GM23338 (cell line): ENCODE measurements at places on chromosomes 6 and 20. TPM values are rescaled to one million over a fixed set of nuclear protein-coding genes. Genes with fewer than 3 reads are reported as not detected.
A peak's percentile ranks its signal among the peaks of the same experiment; 100 is the strongest.

Gene SLC17A1
- total RNA-seq, result not detected in 2 replicates

Gene SGK2
- 0.08 and 0.42 TPM in 2 replicates for total RNA-seq

Gene ADIG
- not detected in 2 replicates for total RNA-seq

Gene RAET1G
- not detected in 2 replicates for total RNA-seq

Gene MYL9
- 23.5 and 29.7 TPM in 2 replicates for total RNA-seq

Gene DDX39B
- 849 and 866 TPM in 2 replicates for total RNA-seq

DNA sequence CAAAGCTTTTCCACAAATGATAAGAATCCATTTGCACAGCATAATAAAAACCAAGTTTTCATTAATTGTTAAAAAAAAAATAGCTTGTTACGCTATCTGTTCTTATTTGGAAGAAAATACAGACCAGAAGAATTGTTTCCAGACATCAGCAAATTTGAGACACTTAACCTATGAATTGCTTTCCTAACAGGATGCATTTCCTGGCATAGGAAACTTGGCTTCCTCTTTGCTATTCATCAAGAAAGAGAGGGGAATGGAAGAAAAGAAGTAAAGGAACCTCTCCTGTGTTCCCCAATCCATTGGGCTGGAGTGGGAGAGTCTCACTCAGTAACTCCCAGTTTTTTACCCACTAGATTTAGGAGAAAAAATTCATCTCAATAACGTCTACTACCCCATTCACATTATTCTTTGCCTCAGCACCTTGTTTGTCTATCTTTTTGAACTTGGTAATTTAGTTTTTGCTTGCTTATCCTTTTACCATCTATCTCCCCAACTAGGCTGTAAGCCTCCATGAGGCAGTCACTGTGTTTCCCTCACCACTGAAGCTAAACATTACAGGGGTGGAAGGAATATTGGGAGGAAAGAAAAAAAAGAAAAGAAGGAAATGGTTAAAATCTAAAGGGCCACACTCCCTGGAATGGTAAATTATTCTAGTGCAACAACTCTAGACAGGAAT, 150.3 kb downstream of the COL21A1 start:
- no peak for DNase-seq
- H3K36me3 ChIP-seq, result no peaks in the 10 kb centered on the region

DNA sequence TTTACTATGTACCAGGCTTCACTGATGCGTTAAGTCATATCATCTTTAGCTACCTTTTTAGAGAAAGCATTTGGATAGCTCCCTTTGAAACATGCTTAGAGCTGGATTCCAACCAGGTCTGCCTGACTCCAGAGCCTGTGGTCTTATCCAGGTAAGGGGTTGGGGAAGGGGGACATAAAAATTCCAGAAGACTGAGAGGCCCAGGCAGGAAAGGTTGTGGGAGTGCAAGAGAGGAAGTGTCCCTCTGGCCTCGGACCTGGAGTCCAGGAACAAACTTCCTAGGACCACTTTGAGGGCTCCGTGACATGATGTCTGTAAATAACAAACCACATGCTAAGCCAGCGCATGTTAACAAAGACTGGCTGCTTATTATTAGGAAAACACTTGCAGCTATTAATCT, 163.0 kb upstream of the KCNG1 start:
- no peak overlapping the region for H3K27ac ChIP-seq
- H3K36me3 ChIP-seq, result no peaks in the 10 kb centered on the region
- DNase-seq, result no peak

GRCh38 chr20:16942051-16942450, 193.9 kb downstream of the OTOR start:
- H3K27me3 ChIP-seq, result no peaks in the 10 kb centered on the region
- H3K27ac ChIP-seq, result no peak overlapping the region
- H3K4me3 ChIP-seq, result no peak overlapping the region

DNA sequence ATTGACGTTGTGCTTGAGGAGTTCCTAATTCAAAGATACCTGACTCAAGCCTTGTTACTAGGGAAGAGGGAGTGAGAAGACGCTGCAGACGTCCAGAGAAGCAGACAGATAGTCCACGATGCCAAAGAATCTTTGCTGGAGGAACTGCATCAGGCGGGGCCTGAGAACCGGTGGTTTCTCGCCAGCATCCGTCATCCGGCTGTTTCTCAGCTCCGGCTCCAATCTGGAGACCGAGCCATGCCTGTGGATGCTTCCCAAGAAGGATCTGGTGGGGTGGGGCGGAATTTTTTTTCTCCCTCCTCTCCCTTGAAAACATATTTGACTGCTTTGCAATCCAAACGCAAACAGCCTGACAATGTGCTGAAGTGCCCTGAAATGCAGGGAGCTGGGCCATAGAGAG, 125.8 kb upstream of the SRSF6 start:
- no peaks in the 10 kb centered on the region for H3K27me3 ChIP-seq
- H3K4me3 ChIP-seq, result no peak overlapping the region
- H3K4me1 ChIP-seq, result no peaks in the 10 kb centered on the region

- no peak for DNase-seq
- 0 out of 2 replicates have a peak, but pooled peaks cover 5% of the 10 kb centered on the region for H3K4me1 ChIP-seq
- no peaks in the 10 kb centered on the region for H3K27me3 ChIP-seq
- no peaks in the 10 kb centered on the region for H3K36me3 ChIP-seq
- no peak overlapping the region for H3K4me3 ChIP-seq
Observed at GRCh38 chr20:33503564-33503963, 13.7 kb downstream of the CBFA2T2 start.

GRCh38 chr6:97198046-97198565, 84.9 kb downstream of the MMS22L start:
- H3K4me3 ChIP-seq, result no peak overlapping the region
- H3K4me1 ChIP-seq, result no peaks in the 10 kb centered on the region
- DNase-seq, result no peak
- no peaks in the 10 kb centered on the region for H3K36me3 ChIP-seq
- H3K27ac ChIP-seq, result no peak overlapping the region

GRCh38 chr6:110180228-110181008, at the start of gene CDC40:
Gene CDC40 (plus strand): TSS chr6:110180427. CDS start chr6:110180445, 18 bp downstream.
- no peak for DNase-seq
- peaks cover 12% of the 10 kb centered on the region; the same call in 1 of the 2 replicates for H3K4me1 ChIP-seq
- no peaks in the 10 kb centered on the region for H3K36me3 ChIP-seq
- H3K27me3 ChIP-seq, result no peaks in the 10 kb centered on the region

DNA sequence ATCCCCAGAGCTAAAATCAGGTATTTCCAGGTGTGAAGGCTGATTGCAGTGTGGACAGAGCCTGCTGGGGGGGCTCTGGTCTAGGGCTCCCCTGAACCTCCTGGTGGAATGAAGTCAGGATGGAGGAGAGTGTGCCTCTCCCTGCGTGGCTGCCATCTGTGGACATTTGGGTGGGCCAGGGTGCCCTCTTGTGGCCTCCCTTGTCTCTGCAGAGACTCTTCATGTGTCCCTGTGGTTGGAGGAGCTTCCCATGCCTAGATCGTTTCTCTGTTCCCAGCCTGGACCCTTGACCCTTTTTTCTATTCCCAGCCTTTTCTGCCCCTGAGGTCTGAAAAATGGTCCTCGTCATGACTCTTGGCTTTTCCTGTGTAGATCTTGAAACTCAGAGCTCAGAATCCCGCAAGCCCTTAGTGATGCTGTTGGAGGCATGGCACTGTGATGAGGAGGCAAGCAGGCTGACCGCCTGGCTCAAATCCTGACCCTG, 9.9 kb upstream of the PSMF1 start:
- DNase-seq, result peak; percentile 82
- no peaks in the 10 kb centered on the region for H3K4me1 ChIP-seq
- H3K27me3 ChIP-seq, result no peaks in the 10 kb centered on the region
- H3K36me3 ChIP-seq, result no peaks in the 10 kb centered on the region

GRCh38 chr6:20699402-20699801, 165.1 kb downstream of the CDKAL1 start:
- DNase-seq, result no peak
- H3K27me3 ChIP-seq, result no peaks in the 10 kb centered on the region
- H3K36me3 ChIP-seq, result no peaks in the 10 kb centered on the region
- H3K4me1 ChIP-seq, result peaks cover 31% of the 10 kb centered on the region

- peak; percentile 28 for DNase-seq
- no peak overlapping the region for H3K4me3 ChIP-seq
- H3K27me3 ChIP-seq, result no peaks in the 10 kb centered on the region
- no peak overlapping the region for H3K27ac ChIP-seq
- peaks cover 33% of the 10 kb centered on the region for H3K4me1 ChIP-seq
Observed at GRCh38 chr6:168834042-168834587, 393.1 kb downstream of the SMOC2 start.

DNA sequence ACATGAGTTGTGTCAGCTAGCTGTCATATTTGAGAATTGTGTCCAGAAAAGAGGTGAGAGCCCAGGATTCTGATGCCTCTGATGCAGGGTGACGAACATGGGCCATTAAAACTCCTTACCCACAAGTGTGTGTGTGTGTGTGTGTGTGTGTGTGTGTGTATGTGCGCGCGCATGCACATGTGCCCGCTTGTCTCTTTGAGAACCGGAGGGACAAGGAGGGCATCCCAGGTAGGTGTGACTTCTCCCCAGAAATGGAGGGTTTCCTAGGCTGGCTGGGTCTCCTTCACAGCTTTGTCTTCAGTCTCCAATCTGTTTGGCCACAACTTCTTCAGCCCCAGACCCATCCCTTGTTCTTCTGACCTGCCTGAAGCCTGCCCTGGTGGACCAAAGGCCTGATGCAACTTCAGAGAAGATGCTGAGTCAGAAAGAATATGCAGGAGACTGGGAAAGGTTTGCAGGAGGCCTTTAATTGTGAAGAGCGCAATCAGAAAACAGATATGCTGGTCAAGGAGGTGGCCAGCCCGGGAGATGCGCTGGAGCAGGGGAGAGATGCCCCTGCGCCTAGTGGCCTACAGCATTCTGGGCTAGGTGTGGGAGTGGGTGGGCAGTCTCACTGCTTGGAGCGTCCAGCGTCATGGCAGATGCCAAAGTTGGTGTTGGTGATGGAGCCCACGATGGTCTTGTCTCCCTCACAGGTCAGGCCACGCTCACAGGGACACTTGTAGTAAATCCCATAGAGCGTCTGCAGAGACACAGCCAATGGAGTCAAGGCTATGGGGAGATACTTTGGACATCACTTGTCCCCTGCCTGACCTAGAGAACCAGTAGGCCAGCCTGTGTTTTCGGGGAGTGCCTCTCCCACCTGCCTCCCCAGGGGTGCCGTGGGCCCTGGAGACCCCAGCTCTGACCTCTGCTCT, 2.3 kb downstream of the CLPS start:
- H3K27me3 ChIP-seq, result no peaks in the 10 kb centered on the region
- H3K4me1 ChIP-seq, result peaks cover 5% of the 10 kb centered on the region; the same call in 1 of the 2 replicates
- DNase-seq, result no peak
- H3K27ac ChIP-seq, result no peak overlapping the region
- H3K36me3 ChIP-seq, result no peaks in the 10 kb centered on the region
- H3K4me3 ChIP-seq, result no peak overlapping the region

DNA sequence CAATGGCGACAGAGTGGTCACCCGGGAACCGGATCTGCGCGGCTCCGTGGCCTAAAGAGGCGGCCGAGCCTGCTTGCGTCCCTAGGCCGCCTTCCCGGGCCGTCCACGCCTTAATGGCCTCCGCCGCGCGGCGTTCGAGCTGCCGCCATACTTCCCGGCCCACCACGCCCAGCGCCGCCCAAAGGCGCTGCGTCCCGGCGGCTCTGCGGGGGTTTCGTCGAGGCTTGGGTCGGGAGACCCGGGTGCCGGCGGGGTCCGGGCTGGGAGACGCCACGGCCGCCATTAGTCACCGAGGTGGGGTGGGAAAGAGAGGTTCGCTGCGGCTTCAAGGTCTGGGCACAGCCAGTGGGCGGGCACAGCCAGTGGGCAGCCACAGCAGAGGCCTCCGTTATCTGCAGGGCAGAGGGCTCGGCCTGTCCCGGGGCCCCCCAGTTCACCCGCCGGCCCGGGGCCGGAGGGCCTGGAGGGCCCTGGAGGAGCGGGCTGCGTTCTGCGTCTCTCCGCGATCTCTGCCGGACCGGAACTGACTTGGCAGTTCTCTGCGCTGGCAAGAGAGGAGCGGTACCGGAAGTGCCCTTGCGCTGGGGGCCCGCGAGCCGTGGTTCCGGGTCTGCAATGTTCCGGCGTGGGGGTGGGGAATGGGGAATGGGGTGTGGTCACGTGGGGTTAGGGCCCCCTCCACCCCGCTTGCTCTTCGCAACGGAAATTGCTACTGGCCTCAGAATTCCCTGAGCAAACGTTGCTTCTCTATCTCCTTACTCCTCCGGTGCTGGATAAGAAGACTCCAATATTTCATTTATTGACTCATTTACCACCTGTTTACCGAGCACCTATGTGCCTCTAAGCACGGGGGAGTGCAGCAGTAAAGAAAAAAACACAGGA, 82.3 kb downstream of the CNBD2 start:
- H3K4me1 ChIP-seq, result peaks cover 33% of the 10 kb centered on the region
- H3K4me3 ChIP-seq, result peak overlapping the region; percentile 94
- H3K27me3 ChIP-seq, result no peaks in the 10 kb centered on the region
- peak overlapping the region; percentile 87; the same call in 1 of the 2 replicates for H3K27ac ChIP-seq

DNA sequence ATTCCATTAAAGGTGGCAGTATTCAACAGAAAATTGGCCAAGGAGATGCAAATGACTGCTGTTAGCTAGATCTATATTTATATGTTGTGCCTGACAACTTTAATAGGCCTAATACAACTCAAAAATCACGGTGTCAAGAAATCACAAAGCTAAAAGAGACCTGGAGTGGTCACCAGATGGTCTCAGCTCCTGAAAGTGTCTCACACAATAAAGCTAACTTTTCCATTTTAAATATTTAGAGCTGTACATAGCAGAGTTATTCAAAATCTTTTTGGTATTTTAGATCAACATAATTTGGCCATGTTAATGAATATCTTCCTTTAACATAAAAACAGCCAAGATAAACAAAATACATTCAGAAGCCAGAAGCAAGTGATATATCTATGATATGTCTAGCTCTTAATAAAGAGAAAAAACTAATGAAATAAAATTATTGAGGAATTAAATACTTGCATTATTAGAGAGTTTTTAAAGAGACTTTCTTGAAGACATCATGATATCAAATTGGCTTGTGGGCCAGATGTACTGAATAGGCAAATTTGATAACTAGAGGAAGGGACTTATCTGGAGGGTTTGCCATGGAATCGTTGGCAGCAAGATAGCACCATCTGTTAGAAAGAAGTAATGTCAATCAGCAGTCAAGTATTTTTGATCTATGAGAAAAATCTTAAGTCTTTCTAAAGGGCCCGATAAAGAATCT, 84.9 kb upstream of the SCAF8 start:
- H3K4me1 ChIP-seq, result no peaks in the 10 kb centered on the region
- no peak overlapping the region for H3K4me3 ChIP-seq
- DNase-seq, result no peak
- no peak overlapping the region for H3K27ac ChIP-seq
- no peaks in the 10 kb centered on the region for H3K36me3 ChIP-seq
